ENCODE measurements at places on chromosomes 5 and 9.

- no peak for DNase-seq
These were observed 75.2 kb upstream of the ADAMTS2 start for GRCh38 chr5:179420476-179420875.

GRCh38 chr5:151202381-151203139, 21.3 kb downstream of the CCDC69 start:
- peak; percentile 57 for DNase-seq

DNA sequence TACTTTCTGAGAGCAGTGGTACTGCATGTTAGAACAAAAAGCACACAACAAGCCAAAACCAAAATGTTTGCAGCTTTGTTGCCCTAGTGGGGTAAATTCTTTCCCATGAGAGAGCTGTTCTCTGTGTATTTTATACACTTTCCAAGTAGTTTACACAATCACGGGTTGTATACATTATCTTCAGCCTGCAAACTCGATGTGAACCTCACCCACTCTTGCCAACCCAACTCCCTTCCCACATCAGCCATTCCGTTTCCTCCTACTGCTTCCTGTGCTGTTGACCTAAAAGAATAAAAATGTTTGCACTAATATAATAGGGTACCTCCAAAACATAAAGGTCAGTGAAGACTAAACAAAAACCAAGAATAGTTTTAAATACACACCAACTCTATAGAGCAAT, 47.0 kb downstream of the IQGAP2 start:
- DNase-seq = no peak

DNA sequence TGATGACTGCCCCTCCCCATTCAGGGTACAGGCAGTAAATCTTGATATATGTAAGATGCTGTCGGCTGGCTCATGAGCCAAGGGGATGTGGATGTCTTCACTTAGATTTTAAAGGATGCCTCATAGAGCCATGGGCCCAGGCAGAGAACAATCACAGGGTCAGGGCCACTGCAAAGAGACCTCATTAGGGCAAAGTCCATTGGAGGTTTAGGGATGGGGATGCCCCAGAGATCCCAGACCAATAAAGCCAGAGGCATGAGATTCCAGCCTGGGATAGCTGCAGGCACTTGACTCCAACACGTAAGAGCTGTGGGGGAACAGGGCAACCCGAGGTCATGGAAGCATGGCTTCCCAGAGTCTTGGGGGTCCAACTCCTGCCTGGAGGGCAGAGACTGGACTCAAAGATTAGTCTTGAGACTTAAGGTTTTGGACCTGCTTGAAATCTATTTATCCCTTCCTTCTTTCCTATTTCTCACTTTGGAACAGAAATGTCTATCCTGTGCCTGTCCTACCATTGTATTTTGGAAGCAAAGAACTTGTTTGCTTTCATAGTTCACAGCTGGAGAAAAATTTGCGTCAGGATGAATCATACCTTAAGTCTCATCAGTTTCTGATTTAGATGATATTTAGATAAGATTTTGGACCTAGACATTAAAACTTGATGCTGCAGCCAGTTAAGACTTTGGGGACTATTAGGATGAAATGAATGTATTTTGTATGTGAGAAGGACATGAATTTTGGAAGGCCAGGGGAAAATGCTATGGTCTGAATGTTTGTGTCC, 101.3 kb upstream of the ADRA1B start:
- DNase-seq = no peak

- DNase-seq = no peak
These were observed 75.6 kb upstream of the ZSWIM6 start for GRCh38 chr5:61256474-61256873.

DNA sequence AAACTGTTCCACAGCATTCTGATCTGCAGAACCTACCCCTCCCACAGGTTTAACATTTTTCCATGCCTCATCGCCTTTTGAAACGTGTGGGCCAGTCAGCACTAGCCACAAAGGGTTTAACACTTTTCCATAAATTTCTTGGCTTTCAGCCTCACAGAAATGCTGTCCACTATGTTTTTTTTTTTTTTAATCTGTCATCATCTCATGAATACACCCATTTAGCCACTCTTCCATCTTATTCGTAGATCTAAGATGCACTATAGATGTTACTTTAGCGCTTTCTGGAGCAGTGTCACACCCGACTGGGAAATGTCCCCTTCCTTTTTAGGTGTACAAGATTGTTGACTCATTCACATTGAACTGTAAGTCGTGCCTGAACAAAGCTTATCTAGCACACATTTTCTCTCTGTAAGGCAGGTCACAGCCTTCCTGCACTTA, 62.3 kb downstream of the GCNT1 start:
- DNase-seq = no peak

- no peak for DNase-seq
These were observed 96.5 kb downstream of the PRRT1B start for GRCh38 chr9:131641618-131642495.

- DNase-seq = no peak
These were observed 58.6 kb downstream of the ITGA1 start for GRCh38 chr5:52846182-52846842.

GRCh38 chr9:113612828-113613227, 149.3 kb downstream of the RGS3 start:
- no peak for DNase-seq

DNA sequence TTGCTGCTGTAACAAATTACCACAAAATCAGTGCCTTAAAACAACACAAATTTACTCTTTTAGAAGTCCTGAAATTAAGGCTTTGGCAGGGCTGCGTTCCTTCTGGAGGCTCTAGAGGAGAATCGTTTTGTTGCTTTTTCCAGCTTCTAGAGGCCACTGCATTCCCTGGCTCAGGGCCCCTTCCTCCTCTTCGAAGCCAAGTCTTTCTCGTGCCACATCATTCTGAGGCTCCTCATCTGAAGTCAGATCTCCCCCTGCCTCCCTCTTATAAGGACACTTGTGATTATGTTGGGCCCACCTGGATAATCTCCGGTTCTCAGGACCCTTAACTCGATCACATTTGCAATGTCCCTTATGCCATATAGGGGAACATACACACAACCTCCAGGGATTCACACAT, 48.0 kb downstream of the SLC22A5 start:
- DNase-seq = no peak

- no peak for DNase-seq
These were observed 97.3 kb downstream of the PLCXD3 start for GRCh38 chr5:41413074-41413473.

GRCh38 chr5:138539791-138540190, 3.2 kb downstream of the ETF1 start:
- DNase-seq = no peak
